COR-L47 (cell line): ENCODE measurements at places on chromosomes 2 and 18.

DNA sequence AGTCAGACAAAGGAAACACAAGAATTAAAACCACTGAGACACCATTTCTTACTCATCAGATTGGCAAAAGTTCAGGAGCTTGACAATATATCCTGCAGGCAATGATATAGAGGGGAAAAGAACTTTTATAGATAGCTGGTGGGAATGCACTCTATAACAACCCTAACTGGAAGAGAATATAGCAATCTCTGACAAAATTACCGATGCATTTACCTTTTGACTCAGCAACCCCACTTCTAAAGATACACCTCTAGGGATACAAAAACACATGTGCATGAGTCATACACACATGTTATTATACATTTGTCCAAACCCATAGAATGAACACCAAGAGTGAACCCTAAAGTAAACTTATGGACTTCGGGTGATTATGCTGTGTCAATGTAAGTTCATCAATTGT, 79.4 kb upstream of the SRD5A2 start:
- DNase-seq: no peak

- DNase-seq: no peak
Measured at GRCh38 chr2:135651717-135652116, 89.9 kb upstream of the UBXN4 start.

GRCh38 chr18:10872304-10872703, 277.1 kb downstream of the PIEZO2 start:
- DNase-seq: no peak

GRCh38 chr2:241263061-241263460, 52.4 kb downstream of the HDLBP start:
- no peak for DNase-seq

- DNase-seq: no peak
Measured at GRCh38 chr2:11647834-11648600, 22.0 kb downstream of the NTSR2 start.

DNA sequence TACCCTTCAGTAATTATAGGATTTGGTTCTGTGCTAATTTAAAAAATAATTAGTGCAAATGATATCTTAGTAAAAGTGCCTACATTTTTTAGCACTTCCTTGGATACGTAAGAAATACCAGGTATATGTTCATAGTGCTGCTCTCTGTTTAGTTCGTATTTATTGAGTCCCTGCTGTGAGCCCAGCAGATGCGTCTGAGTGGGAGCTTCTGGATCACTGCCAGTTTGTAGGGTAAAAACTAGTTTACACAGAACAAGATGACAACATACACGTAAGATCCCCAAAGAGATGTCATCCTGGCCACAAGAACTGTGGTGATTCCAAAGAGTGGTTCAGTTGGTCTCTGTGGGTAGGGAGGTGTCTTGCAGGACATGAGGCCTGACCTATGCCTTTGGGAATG, 103.2 kb downstream of the CTIF start:
- peak; percentile 82 for DNase-seq

DNA sequence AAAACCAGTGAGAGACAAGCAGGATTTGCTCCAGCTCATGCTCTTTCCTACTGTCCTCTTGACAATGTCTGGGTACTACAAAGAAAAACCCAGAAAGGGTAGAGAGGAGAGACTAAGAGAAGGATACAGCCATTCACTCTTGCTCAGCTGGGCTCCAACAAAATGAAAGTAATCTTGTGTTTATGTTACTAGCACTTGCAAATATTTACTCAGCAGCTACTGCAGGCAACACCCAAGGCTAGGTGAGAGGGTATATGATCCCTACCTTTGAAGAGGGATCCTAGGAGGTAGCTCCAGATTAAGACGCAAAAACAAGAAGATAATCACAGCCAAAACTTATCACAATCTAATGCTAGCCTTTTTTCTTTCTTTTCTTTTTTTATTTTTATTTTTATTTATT, 329.6 kb upstream of the ACVR2A start:
- DNase-seq: no peak

GRCh38 chr2:221343524-221343923, 228.6 kb downstream of the EPHA4 start:
- DNase-seq: no peak
